Activated T-cell treated with anti-CD3 and anti-CD28 coated beads, Interleukin-2, amount 50 U/mL, for 48 hours (primary cell): ENCODE measurements at places on chromosomes 1 and 21.

DNA sequence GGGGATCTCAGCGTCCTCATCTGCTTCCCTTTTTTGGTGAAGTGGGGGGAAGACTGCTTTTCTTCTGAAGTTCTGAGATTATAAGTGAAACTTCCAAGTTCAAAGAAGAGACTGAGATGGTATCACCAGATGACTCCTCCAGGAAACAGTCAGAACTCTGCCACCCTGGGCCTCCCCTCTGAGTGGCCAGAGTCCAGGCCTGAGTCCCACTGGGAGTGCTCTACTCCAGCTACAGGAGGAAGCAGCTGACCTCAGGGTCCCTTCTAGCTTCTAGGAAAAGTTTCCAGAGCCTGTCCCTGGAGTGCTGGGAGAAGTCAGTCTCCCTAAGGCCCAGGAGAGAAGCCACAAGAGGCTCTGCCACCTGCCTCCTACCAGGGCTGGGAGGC lies 104.7 kb downstream of the CASZ1 start:
- DNase-seq: peak; percentile 60

- DNase-seq: peak; percentile 56
These were observed 22.2 kb downstream of the SLC2A1 start for GRCh38 chr1:42936309-42937078.

DNA sequence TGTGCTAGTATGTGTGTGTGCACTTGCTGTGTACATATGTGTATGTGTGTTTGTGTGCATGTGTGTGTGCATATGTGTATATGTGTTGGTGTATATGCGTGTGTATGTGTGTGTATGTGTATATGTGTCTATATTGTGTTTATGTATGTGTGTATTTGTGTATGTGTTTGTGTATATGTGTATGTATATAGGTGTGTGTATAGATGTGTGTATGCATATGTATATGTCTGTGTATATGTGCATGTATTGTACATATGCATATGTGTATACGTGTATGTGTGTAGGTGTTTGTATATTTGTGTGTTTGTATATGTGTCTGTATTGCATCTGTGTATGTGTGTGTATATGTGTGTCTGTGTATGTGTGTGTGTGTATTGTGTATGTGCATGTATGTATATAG lies 59.1 kb downstream of the EDN2 start:
- no peak for DNase-seq

DNA sequence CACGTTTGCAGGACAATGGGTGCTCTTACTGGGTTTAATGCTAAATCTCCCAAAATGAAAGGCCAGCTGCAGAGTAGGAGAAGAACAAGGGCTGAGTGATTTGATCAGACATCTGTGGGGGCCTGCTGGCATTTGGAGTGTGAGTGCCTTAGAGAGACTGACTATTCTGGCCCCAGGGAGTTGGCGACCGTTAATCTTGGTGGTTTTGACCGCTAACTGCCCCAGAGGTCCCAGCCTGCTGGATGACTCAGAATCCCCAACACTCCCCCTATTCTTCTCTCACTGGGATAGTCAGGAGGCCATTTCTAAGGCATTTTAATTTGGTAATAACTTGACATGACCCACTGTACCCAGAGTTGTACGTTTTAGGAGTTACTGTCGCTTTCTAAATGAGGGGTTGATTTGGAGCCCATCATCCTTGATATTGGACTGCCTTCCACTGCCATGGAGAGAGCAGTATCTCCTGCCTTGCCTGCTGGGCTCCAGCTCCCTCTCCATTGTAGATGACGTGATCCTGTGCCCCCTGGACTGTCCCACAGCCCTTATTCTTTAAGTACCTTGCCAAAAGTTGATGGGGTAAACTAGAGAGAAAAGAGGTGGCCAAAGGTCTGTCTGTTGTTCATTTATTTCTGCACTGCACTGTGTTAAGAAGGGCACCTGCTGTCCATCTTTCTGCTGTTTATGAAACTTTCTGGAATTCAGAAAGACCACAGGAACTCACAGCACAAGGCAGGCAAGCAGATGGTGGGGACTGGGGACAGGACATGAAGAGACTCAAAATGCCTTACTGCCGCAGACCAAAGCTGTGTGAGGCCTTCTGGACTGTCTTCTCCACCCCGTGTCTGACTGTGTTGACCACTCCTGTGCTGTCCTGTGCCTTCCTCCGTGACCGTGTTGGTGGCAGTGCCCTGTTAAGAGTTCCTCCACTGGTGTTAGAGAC lies 98.2 kb upstream of the ARTN start:
- no peak for DNase-seq

GRCh38 chr21:24948186-24948585 lies 659.1 kb downstream of the MRPL39 start:
- DNase-seq: no peak

DNA sequence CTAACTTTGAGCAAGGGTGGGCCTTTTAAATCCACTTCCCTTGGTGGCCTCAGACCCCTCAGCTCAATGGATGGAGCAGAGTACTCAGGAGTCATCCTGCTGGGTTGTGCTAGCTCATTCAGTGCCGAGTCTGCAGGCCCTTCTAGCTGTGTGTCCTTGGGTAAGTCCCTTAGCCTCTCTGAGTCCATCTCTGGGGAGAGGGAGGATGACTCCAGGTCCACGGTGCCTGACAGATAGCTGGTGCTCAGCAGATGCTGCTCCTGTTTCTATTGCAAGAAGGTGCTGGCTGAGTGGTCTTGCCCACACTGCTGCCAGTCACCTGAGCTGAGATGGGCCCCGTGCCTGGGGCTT lies 11.0 kb downstream of the LDLRAP1 start:
- no peak for DNase-seq

- no peak for DNase-seq
These were observed 9.0 kb downstream of the FAM20B start for GRCh38 chr1:179034720-179035119.

GRCh38 chr1:203199816-203200571 lies 13.5 kb upstream of the CHI3L1 start:
- no peak for DNase-seq

DNA sequence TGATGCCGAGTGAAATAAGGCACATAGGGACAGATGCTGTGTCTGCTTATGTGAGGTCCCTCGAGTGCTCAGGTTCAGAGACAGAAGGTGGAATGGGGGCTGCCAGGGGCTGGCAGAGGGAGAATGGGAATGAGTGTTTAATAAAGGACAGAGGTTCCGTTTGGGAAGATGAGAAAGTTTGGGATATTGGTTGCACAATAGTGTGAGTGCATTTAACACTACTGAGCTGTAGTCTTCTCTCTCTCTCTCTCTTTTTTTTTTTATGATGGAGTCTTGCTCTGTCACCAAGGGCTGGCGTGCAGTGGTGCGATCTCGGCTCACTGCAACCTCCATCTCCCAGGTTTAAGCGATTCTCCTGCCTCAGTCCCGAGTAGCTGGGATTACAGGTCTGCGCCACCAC lies 44.9 kb downstream of the TRAPPC10 start:
- DNase-seq: no peak

GRCh38 chr1:240343966-240344365 lies 252.3 kb downstream of the FMN2 start:
- no peak for DNase-seq

- peak; percentile 69 for DNase-seq
These were observed at the start of gene IKBKE for GRCh38 chr1:206469933-206470691. Gene IKBKE (plus strand): TSS chr1:206470476. CDS start chr1:206473228, 2,752 bp downstream.

DNA sequence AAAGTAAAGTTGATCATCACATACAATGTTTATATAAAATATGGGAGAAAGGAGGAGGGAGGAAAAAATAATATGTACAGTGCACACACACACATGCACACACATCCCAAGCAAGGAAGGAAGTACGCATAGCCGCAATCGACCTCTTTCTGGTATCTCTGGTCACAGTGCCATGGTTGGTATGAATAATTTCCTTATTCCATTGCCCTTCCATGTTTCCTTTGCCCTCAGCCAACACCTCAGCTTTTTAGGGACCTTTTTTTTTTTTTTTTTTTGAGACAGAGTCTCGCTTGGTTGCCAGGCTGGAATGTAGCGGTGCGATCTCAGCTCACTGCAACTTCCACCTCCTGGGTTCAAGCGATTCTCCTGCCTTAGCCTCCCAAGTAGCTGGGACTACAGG lies 20.6 kb downstream of the CITED4 start:
- no peak for DNase-seq

DNA sequence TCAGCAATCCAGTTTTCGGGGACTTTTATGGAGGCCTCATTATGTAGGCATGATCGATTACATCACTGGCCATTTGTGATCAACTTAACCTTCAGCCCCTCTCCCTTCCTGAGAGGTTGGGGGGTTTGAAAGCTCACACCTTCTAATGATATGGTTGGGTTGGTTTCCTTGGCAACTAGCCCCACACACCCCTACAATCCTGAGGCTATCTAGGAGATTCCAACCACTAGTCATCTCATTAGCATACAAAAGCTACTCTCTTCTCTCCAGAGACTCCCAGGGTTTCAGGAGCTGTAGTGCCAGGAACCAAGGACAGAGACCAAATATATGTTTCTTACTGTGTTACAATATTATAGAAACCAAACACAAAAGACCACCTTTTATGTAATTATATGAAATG lies 35.2 kb upstream of the ZNF326 start:
- no peak for DNase-seq

DNA sequence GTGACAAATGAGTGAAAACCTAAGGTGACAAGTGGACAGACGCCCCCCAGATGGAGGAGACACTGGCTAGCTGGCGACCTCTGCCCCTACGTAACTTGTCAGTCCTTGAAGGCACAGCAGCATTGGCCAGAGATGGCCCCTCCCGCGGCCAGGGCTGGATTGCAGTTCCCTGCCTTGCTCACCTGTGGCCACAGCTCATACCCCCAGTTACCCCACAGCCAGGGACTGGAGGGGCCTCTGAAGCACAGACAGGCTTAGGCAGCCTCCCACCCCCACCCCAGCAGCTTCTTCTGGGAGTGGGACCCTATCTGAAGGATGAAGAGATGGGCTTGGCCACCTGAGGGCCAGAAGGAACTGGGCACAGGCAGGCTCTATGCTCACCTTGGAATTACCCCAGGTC lies 3.7 kb downstream of the HES3 start:
- no peak for DNase-seq

GRCh38 chr1:17204546-17205440 lies at the start of gene PADI1:
Gene PADI1 (plus strand): TSS chr1:17205128. CDS start chr1:17205218, 90 bp downstream.
- DNase-seq: no peak

DNA sequence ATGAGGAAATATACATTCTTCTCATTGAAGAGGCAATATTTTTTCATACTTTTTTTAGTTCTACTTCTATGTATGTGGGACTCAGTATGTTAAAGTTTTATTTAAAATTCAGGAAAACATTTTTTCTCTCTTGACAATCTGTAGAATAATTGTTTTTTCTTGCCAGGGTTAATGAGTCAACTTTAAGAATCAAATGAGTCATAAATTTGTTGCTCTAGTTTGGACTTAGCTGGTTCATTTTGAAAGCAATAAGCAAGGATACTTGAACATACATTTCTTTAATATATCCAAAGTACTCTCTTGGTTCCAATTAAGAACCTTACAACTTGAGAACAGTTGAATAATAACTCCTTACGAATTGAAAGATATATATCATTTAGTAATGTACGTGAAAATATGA lies 1145.3 kb upstream of the B3GALT2 start:
- DNase-seq: no peak

DNA sequence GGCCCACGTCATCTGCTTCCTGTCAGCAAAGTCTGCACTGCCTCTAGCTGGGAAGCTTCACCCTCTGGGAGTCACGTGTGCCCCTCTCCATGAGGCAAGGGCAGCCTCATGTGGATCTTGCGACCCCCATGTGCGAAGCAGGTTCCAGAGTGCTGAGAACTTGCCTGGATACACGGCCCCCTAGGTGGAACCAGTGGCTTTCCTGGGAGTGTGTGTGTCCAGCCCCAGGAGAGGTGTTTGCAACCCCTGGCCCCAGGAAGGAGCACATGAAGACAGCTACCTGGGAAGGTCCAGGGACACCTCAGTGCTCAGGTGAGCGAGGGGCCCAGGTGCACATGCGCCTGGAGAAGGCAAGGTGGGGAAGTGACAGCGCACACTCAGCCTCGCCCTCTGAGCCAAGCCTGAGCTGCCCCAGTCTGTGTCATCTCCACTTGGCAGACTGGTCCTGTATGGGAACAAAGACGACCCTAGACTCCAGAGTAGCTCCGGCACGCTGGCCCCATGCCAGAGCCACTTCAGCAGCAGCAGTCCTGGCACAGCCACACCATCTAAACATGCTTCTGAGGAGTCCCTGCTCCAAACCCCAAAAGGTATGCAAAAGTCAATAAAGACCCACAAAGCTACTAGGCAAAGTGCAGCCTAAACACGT lies 8.9 kb downstream of the LSS start:
- no peak for DNase-seq

DNA sequence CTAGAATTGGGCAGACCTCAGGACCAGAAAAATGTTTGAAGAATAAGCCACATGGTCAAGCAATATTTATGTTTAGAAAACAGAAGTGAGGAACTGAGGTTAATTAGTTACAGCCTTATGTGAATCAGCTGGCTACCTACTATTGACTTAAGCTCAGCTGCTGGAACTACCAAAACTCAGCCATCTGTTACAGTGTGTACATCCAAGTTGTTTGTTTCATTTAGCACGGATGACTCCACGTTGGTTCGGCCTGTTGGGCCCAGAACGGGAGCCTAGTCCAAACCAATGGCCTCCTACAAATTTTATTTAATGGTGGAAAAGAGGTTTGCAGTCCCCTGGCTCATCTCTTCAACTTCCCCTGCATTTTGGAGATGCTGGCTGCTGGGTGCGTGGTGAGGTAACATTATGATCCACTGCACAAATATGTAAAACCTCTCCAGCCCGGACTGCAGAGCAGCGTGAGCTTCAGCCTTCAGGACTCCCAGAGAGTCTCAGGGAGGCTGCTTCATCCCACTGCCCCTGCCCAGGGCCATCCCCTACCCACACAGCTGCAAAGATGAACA lies 143.4 kb downstream of the ZZZ3 start:
- DNase-seq: no peak

DNA sequence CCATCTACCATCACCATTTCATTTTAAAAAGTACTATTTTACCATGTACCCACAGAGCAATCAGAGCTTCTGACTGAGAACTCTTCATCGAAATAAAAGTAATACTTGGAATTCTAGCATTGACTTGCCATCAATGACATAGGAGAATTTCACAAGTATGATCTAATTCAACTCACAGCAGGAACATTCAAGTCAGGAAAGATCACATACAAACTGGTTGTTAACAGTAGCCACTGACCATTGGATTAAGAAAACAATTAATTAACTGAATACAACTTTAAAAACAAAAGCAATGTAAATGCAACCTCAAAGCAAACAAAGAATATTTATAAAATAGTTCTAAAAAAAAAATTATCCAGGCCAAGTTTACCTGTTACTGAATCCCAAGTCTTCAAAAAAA lies 18.8 kb downstream of the RNF115 start:
- no peak for DNase-seq

DNA sequence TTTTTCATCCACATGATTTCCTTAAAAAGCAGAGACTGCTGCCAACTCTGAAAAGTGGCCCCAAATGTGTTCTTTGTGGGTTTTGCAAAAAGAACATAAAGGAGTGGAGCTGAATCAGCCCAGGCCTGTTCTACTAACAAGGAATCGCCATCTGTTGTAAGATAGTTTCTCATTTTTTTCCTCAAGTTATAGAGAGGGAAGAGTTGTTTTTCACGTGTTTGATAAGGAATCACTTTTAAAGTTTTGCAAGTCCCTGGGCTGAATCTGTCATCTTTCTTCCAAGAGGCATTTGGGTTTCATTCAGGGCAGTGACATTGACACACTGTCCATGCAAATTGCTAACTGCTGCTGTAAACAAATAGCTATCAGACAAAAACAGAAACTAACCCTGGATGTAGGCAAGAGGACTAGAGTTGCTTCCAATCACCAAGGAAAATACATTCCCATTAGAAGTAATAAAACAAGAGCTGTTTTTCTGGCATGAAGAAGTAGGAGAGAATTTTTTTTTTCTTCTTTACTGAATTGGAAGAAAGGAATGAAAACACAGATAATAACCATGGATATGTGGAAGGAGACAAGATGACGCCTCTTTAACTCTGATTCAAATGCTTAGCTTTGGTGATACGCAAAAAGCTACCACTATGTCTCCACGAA lies 58.8 kb upstream of the TBX15 start:
- no peak for DNase-seq
